ENCODE measurements at places on chromosomes 1 and 21.

- no peak for DNase-seq
Measured at GRCh38 chr1:112399456-112399855, 3.4 kb downstream of the CTTNBP2NL start.

DNA sequence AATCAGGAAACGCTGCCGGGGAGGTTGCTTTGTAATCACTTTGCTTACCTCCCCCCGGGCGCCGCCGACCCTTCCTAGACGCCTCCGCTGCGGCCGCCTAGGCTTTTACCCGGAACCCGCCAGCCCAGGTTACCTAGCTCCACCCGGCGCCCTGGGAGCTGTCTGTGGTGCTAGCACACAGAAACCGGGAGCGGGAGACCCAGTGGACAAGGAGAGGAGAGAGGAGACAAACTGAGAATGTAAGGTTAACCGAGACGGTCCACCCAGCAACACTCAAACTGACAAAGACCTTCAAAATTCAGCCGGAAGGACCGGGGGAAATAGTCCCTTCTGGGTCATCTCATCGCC lies 9.8 kb downstream of the BARHL2 start:
- DNase-seq = no peak

DNA sequence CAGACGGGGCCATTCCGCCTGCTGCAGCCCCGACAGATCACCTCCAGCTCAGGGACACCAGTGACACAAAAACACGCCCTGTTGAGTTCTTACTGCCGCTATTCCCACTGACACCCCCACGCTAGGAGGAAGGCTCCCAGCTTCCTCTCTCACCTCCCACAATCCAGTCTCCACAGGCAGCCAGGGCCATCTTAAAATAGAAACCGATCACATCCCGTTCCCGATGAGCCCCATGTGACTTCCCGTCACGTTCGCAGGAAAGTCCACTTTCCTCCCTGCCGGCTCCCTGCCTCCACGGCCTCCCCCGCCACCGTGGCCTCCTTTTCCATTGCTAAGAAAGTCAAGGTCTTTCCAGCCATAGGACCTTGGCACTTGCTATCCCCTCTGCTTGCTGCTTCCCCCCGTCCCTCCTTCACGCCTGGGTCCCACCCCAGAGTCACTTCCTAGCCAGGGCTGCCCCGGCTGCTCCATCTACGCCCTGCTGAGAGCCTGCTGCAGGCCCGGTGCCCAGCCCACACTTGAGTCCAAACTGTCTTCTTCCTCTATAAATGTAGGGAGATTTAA lies 24.0 kb upstream of the DDOST start:
- no peak for DNase-seq

- no peak for DNase-seq
Measured at GRCh38 chr1:27405074-27405473, 12.7 kb downstream of the GPR3 start.

DNA sequence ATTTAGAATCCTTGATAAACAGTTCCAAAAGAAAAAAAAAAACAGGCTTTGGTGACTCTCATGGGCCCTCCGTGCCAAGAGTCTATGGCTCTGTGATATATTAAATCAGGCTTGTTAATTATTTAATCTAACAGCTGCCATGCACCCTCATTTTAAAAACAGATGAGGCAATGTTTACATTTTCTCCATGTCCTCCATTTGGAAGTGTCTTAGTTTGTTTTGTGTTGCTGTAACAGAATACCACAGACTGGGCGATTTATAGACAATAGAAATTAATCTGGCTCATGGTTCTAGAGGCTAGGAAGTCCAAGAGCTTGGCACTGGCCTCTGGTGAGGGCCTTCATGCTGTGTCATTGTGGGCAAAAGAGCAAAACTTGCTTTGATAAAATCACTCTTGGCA lies 58.0 kb downstream of the B3GALT5 start:
- no peak for DNase-seq

GRCh38 chr1:178367151-178367550 lies 129.6 kb downstream of the CLEC20A start:
- DNase-seq = no peak

GRCh38 chr1:163562355-163562754 lies 240.6 kb downstream of the NUF2 start:
- DNase-seq = no peak

DNA sequence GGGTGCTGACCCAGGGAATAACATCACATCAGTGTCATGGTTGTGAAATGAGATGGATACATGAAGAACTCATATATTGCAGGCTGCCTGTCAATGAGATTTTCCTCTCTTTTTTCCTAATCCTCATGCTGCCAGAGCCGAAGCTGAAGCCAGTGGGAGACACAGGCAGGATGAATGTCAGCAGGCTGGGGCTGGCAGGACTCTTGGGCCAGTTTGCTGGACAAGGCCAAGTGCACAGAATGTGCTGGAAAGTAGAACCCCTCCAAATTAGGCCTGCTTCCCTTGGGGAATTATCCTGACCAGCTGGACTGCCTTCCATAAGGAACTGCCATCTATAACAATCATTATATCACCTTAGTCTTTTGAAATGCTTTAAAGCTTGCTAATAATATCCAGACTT lies 31.4 kb downstream of the SLC44A3 start:
- DNase-seq = no peak

GRCh38 chr1:204169858-204170257 lies 3.7 kb upstream of the REN start:
- no peak for DNase-seq

DNA sequence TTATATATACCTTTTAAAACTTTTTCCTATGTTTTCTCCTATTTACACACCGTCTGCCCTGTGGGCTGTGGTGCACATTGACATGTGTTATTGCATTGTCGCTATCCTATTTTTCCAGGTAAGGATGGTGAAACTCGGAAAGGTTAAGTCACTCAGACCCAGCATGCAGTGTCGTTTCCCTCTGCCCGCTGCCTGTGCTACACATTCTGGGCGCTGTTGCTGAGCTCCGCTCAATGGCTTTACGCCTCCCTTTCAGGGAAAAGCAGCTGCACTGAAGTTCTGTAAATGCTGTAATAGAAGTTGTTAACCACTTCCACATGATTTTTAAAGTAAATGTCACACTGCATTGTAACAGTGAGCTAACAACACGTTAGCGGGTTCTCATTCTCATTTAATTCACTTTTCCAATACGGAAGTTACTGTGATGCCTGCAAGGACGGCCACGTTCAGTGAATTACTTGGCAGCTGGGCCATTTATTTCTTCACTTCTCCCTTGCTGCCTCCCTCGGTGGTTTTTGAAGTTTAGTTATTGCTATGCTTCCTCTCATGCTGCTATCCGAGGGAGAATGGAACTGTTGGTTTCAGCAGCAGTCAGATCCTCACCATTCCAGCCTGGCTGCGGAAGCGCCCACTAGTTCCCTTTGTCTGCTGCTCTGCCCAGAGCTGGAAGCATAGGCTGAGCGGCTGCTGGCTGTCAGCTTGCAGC lies 288.7 kb downstream of the SPATA17 start:
- DNase-seq = no peak

- peak; percentile 45 for DNase-seq
Measured at GRCh38 chr21:38806153-38806941, 618 bp downstream of the ETS2 start.

- no peak for DNase-seq
Measured at GRCh38 chr1:213994888-213995287, 7.1 kb downstream of the PROX1 start.

GRCh38 chr21:38913120-38913892 lies 107.6 kb downstream of the ETS2 start:
- peak; percentile 92 for DNase-seq

- DNase-seq = no peak
Measured at GRCh38 chr1:23500466-23500865, 16.5 kb upstream of the ASAP3 start.

- DNase-seq = no peak
Measured at GRCh38 chr1:191578281-191578680, 580.0 kb upstream of the RGS18 start.

DNA sequence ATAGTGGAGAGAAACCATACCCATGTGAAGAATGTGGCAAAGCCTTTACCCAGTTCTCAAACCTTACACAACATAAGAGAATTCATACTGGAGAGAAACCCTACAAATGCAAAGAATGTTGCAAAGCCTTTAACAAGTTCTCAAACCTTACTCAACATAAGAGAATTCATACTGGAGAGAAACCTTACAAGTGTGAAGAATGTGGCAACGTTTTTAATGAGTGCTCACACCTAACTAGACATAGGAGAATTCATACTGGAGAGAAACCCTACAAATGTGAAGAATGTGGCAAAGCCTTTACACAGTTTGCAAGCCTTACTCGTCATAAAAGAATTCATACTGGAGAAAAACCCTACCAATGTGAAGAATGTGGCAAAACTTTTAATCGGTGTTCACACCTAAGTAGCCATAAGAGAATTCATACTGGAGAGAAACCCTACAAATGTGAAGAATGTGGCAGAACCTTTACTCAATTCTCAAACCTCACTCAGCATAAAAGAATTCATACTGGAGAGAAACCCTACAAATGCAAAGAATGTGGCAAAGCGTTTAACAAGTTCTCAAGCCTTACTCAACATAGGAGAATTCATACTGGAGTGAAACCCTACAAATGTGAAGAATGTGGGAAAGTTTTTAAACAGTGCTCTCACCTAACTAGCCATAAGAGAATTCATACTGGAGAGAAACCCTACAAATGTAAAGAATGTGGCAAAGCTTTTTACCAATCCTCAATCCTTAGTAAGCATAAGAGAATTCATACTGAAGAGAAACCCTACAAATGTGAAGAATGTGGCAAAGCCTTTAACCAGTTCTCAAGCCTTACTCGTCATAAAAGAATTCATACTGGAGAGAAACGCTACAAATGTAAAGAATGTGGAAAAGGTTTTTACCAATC lies 80.0 kb downstream of the JMJD4 start:
- no peak for DNase-seq

- DNase-seq = no peak
Measured at GRCh38 chr1:196380316-196380715, 227.9 kb downstream of the KCNT2 start.

DNA sequence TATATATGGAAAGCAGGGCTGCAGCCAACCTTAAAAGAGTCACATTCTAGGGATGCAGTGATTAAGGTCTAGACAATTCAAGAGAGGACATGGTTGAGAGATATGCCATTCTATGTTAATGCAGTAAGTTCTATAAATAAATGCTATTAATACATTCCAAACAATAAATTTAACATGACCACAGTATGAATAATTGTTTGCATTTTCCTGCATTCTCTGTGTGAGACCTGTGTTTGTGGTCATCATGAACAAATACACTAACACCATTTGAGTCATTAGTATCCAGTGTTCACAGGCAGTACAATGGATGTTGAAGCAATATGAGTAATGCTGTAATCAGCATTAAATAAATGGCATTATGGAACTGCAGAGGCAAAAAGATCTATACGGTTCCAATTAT lies 5.5 kb upstream of the ZRANB2 start:
- no peak for DNase-seq

GRCh38 chr1:228224198-228225164 lies 16.6 kb downstream of the OBSCN start:
- peak; percentile 13 for DNase-seq

DNA sequence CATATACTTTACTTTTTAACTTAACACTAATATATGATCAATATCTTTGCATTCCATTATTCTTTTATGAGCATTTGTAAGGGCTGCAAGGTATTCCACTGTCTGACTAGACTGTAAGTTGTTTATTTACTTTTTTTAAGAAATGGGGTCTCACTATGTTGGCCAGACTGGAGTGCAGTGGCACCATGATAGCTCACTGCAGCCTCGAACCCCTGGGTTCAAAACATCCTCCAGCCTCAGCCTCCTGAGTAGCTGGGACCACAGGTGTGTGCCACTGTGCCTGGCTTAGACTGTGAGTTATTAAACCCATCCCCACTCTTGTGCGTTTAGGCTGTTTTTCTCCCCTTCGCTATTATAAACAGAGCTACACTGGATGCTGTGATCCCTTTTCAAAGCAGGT lies 6.7 kb upstream of the KIF26B start:
- no peak for DNase-seq

GRCh38 chr1:44467566-44467965 lies 62.5 kb downstream of the RNF220 start:
- no peak for DNase-seq

GRCh38 chr1:104884939-104885338 lies 1135.2 kb downstream of the AMY1C start:
- DNase-seq = no peak

DNA sequence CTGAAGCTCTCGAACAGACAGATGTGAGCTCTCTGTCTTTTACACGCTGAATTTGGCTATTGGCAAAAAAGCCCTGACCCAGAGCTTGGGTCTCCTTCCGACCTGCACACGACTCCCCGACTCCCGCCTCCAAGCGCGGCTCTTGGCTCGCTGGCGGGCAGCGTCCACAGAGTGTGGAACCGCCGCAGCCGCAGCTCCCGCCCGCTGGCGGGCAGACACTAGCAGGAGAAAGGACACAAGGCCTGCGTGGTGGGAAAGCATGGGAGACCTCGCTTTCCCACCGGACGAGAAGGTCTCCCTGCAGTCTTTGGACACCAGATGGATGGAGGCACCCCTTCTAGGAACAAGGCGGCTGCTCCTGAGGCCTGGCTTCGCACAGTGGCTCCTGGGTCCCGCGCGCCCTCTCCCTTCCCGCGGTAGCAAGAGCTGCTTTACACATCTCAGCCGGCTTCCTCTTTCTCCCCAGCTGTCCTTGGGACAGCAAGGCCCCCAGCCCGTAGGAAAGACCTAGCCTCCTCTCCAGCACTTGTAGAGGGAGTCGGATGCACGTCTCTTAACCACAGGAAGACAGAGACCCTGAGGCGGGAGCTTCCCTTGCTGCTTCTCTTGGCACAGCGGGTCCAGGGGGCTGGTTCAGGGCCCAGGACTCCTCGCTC lies 92.1 kb downstream of the PRKAB2 start:
- no peak for DNase-seq

- DNase-seq = peak; percentile 15
Measured at GRCh38 chr1:227885135-227885647, 62.5 kb downstream of the WNT9A start.

DNA sequence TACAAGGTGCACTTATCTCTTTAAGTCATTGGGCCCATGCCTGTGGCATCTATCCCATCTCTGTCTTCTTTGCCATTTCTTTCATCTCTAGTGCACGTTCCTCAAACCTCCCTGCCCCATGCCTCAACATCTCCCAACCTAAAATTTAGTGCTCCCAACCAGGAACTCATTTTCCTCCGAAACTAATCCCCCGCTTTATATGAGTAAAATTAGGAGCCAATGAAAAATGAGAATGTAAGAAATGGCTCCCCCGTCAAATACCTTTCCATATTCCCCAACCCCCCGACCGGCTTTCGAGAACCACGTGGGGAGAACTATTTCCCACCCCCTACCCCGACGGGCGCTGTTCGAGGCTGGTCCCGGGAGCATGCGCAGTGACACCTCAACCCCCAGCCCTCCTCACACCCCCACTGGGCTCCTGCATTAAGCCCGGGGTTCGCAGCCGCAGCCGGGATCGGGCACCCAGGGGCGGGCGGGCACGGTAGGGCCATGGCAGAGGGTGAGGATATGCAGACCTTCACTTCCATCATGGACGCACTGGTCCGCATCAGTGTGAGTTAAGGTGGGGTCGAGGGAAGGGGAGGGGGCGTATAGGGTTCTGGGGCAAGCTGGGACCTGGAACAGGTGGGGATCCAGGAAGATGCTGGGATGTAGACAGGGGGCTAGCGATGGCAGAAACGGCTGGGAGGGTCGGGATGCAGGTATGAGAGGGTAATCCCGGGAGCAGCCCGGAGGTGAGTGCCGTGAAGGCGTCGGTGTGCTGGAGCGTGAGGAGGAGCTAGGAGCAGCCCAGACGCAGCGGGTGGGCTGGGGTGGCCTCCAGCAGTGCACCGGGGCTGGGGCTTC lies at the start of gene TRIM46:
Gene TRIM46, plus strand, starts transcription at position 372 of the 846 bp plus-strand sequence. Its CDS starts 118 bp downstream, at position 490.
- peak; percentile 45 for DNase-seq

- DNase-seq = peak; percentile 36
Measured at GRCh38 chr1:1121611-1122077, 5.8 kb upstream of the C1orf159 start.
